ENCODE measurements at places on chromosomes 12 and 14. TPM values are rescaled to one million over a fixed set of nuclear protein-coding genes. Genes with fewer than 3 reads are reported as not detected.

The HOXC9 gene
- 5.7 TPM for total RNA-seq

DNA sequence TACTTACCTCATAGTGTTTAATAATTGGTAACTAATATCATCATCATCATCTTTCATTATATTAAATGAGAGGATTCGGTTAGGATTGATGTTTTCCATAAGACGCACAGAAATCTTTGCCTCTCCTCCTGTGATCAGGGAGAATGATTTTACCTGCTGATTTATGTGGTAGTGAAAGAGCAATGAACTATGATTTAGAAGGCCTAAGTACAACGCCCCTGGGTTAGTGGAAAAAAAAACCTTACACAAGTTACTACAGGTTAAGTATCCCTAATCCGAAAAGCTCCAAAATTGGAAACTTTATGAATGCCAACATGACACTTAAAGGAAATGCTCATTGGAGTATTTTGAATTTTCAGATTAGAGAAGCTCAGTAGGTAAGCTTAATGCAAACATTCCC is 55.8 kb downstream of the ARID2 start:
- DNase-seq, result no peak

DNA sequence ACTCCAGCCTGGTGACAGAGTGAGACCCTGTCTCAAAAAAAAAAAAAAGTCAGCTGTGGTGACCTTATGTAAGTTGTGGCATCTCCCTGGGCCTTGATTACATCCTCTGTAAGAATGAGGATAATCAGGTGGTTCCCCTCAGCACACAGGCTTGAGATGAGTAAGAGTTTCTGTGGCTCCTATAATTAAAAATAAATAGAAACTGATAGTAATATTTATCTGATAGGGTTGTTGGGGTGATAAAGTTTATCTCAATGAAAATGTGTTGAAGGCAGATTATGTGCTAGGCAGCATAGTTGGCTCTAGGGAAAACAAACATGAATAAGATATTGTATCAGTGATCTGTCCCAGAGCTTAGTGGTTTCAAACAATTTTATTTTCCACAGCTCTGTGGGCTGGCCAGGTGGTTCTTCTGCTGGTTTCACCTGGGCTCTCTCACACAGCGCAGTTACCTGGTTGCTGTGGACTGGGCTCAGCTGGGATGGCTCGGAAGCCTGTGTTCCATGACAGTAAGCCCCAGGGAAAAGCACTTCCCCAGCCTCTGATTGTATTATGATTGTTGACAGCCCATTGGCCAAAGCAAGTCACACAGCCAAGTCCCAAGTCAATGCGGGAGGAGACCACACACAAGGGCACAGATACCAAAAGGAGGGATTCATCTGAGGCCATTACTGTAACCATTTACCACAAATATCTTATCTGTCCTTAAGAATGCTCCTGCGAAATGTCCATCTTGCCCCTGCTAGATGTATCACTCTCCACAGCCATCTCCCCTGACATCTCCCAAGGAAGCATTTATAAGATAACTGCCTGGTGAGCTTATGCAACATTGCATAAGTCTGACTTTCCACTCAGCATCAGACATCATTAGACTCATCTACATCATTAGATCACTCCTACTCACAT is 151.7 kb downstream of the NUAK1 start:
- DNase-seq, result peak; percentile 24

The TESPA1 gene
- total RNA-seq, result 1.5 TPM

GRCh38 chr12:27616356-27617142 is 79.7 kb upstream of the REP15 start:
- DNase-seq, result peak; percentile 67

The LRRC43 gene
- total RNA-seq, result not detected

- no peak for DNase-seq
Measured at GRCh38 chr12:8127138-8127537, 3.7 kb downstream of the CLEC4A start.

DNA sequence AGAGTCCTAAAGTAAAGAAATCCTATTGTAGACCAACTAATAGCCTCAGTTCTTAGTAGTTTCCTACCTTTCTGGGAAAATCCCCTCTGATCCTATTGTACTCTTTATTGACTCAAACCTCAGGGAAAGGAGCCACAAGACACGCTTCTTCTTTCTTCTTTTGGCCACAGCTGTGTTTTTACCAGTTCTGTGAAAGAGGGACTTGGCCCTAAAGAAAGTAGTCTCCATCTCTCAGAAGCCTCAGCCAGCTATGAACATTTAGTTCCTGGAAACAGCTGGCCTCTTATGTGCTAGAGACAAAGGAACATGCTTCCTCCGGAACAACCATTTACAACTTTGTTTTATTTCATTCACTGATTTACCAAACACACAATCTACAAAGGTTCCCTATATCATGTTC is 66.1 kb upstream of the ARID2 start:
- no peak for DNase-seq

- DNase-seq, result no peak
Measured at GRCh38 chr12:202081-202731, 11.8 kb downstream of the SLC6A12 start.

DNA sequence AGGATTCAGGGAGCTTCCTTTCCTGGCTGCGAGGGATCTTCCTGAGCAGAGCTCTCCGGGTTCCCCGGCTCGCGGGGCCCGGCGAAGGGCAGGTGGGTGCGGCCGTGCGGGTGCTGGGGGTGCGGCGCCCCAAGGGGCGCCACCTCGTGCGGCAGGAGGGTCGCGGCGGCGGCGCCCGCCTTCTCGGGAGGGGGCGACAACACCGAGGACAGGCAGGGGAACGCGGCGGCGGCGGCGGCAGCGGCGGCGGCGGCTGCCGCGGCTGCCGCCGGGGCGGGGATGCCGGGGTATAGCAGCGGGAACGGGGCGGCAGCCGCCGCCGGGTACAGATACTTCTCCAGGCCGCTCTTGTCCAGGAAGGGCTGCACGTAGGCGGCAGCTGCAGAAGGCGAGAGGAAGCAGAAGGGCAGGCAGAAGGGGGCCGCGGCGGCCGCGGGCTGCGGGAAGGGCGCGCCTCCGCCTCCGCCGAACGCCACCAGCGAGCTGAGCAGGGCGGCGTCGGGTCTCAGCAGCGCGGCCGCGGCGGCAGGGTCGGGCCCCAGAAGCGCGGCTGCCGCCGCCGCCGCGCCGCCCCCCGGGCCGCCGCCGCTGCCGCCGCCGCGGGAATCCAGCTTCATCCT is 2.7 kb downstream of the BHLHE41 start:
- peak; percentile 34 for DNase-seq

- peak; percentile 95 for DNase-seq
Measured at GRCh38 chr12:12901158-12901791, 9.9 kb downstream of the GPRC5A start.

DNA sequence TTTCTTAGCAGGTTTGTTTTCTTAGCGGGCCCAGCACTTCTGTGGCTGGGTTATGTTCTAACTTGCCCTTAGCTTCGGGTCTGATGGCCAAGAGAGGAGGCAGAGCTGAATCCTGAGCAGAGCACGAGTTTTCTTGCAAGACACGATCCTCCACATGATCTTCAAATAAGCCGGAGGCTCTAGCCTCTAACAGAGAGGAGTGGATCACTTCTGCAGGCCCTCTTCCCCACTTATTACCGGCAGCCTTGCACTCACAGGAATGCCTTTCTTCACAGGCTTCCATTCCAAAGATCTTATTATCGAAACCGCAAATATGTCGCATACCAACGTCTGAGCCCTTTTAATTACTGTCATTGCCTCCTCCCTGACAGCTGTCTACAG is 79.5 kb downstream of the SINHCAF start:
- no peak for DNase-seq

GRCh38 chr12:12350868-12351463 is 924 bp upstream of the MANSC1 start:
- DNase-seq, result no peak

DNA sequence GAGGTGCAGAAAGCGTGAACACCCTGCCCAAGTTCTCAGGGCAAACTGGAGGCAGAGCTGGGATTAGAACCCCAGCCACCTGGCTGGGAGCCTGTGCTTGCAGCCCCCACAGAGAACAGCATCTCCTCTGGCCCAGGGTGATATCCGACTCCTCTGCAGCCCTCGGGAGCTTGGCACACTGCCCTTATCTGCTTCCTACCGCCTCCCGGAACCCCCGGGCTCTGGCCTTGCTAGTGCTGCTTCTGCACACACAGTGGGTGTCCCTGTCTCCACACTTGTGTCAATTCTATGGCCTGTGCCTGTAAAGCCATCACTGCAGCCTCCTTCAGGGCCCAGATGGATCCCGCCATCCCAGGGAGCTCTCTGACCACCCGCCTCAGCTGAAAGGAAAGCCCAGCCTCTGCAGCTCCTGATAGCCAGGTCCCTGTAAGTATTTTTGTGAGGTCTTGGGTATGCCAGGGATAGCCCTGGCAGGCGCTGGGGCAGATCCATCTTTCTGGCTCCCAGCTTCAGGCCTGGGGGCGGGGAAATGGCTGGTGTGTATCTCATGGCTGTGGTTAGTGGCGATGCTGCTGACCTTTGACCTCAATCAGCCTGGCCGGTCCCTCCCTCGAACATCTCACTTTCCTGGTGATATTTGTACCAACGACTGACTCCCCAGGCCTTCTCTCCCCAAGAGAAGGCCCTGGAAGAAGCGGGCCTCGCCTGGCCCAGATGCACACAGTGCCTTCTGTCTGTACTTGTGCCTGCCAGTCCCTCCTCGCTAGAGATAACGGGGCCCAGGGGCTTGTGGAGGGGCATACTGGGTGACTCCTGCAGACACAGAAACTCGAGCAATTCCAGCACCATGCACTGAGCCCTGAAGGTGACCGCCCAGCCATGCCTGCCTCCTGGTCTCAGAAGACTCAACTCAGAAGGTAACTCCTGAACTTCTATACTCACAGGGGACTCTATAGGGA is 183.8 kb downstream of the CALM1 start:
- DNase-seq, result no peak

The CLEC1B gene
- not detected for total RNA-seq

The AKAP3 gene
- total RNA-seq, result 2.0 TPM

The USP44 gene
- 0.02 TPM for total RNA-seq

DNA sequence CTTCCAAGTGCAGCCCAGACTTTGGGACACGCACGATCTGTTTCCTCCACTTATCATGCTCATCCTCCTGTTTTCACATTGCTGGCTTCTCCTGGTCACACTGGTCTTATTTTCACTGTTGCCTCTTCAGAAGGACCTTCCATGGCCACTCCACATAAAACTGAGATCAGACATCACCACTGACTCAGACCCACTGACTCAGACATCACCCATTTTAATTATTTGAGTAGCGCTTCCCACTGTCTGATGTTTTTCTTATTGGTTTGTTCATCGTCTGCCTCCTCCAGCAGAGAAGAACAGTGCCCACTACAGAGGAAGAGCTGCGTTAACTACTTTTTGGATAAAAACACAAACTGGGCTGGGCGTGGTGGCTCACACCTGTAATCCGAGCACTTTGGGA is 270.5 kb upstream of the PWP1 start:
- peak; percentile 90 for DNase-seq

DNA sequence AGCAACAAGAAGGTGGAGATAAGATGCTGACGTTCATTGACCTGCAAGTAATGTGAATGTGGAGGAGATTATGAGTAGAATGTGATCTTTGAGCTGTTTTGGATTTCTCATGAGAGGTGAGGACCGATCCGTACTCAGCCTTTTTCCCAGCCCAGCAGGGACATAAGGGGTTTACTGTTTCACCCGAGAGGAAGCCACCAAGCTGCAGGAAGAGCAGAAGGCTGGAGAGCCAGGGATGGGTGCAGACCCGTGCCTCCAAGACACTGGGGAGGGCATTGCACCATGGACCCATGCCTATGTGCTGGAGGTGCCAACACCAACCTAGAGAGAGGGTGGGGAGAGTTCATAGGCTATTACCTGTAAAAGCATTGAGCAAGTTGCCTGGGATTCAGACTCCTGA is 206.0 kb upstream of the DIO3 start:
- no peak for DNase-seq

The TROAP gene
- 31.3 TPM for total RNA-seq

The MYL6B gene
- 88.7 TPM for total RNA-seq

DNA sequence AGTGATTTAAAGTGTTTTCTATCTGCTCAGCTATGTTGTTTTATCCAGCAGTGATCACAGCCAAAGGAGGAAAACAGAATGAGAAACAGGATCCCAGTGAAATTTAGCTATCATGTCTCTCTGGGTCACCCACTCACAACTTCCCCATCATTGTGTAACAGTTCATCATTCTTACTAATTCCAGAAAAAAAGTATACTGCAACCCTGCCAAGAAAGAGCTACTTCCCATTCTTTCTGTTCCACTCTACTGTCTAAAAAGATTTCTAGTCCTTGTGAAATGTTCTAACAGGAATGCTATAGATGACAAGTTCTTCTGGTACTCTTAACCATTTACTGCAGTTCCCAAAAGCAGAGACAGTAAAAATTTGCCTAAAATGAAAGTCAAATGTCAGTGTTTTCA is 39.2 kb upstream of the CD163 start:
- no peak for DNase-seq

DNA sequence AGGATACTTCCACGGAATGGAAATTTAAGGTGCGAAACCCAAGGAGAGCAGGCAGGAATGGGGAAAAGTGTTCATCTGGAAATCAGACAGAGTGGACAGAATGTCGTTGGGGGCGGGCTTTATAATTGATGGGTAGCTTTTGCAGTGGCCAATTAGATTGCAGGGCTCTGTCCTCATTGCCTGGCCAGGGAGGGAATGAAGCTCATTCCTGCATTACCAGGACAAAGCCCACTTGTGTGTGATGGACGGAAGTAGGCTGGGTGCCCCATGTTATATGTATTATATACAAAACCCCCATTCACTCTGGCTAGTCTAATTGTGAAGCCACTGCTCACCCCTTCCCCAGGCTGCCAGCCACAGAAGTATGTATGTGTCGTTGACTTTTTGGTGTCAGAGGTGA is 23.6 kb downstream of the ZNF664 start:
- DNase-seq, result no peak

The TAS2R7 gene
- not detected for total RNA-seq

Measured in M059J (cell line).